Lower leg skin (tissue), 4 donors: ENCODE measurements at places on chromosomes 2 and 18. TPM values are rescaled to one million over a fixed set of nuclear protein-coding genes. Genes with fewer than 3 reads are reported as not detected.

DNA sequence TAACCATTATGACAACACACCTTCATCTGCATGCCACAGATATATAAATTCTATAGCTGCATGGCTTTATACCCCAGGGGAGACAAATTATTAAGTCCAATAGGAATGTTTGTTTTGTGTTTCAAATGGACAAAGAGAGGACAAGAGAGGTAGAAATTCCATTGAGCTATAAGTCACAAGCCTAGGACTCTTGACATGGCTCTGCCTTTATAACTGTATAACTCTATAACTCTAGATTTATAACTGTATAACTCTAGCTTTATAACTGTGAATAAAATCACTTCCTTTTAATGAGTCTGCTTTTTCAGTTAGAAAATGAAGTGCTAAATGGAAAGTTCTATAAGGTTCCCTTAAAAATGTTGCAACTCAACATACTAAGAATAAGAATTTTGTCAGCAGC is 106.4 kb downstream of the SCN9A start:
- no peak for DNase-seq

The SCN2A gene
- total RNA-seq, result 0.29 TPM

The SPP2 gene
- not detected for total RNA-seq

The UGT1A5 gene
- total RNA-seq, result 0.32 TPM

- no peak for DNase-seq
Measured at GRCh38 chr2:74984947-74985637, 26.6 kb downstream of the POLE4 start.

DNA sequence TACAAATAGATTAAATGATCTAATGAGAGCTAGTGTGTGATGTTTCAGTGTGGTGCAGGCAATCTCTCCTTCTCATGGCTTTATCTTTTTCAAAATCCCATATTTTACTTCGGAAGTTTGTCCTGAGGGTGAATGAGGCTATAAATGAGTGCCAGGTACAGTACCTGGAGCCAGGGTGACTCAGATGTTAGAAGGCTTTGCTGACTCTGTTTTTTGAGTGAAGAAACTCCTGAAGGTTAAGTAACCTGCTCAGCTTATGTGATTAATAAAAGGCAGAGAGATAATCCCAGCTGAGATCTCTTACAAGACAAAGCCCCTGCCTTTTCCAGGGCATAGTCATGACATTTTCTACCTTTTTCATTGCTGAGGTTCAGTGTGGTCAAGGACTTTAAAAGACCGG is 52.6 kb downstream of the MGAT5 start:
- DNase-seq, result no peak

The APOB gene
- total RNA-seq, result 2.2 TPM

GRCh38 chr18:4454537-4455112 is 482 bp downstream of the DLGAP1 start:
- DNase-seq, result no peak

- no peak for DNase-seq
Measured at GRCh38 chr2:148455791-148456190, 188.8 kb upstream of the EPC2 start.

DNA sequence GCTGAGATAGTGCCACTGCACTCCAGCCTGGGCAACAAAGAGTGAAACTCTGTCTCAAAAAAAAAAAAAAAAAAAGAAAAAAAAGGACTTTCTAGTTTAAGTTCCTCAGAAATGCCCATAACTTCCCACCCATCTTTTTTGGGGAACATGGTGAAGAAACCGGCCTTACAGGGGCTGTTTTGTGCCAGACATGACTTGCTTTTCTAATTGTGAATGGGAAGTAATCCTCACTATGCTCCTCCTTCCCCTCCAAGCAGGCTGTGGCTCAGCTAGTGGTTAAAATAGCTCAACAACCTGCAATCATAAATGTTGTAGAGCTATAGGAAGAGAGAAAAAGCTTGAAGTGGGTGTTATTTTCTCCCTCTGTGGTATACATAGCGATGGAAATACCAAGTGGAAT is 34.1 kb upstream of the OLA1 start:
- DNase-seq, result no peak

The IL1RL1 gene
- total RNA-seq, result 2.0 TPM

- DNase-seq, result no peak
Measured at GRCh38 chr2:233124421-233125080, 64.4 kb downstream of the INPP5D start.

DNA sequence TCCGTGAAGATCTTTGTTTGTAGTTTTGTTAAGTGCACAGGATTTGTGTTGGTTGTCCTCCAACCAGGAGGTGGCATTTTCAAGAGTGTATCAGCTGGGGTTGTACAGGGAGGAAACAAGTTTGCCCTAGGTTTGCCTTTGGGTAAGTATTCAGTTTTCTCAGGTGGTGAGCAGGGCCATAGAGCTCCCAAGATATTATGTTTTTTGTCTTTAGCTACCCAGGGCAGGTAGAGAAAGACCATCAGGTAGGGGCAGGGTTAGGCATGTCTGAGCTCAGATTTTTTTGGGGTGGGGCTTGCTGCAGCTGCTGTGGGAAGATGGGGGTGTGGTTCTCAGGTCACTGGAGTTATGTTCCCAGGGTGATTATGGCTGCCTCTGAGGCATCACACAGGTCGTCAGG is 191.6 kb downstream of the DCDC2C start:
- DNase-seq, result no peak

- no peak for DNase-seq
Measured at GRCh38 chr2:173749315-173749714, 215.9 kb downstream of the SP3 start.

The BUB1 gene
- 3.5 TPM for total RNA-seq

DNA sequence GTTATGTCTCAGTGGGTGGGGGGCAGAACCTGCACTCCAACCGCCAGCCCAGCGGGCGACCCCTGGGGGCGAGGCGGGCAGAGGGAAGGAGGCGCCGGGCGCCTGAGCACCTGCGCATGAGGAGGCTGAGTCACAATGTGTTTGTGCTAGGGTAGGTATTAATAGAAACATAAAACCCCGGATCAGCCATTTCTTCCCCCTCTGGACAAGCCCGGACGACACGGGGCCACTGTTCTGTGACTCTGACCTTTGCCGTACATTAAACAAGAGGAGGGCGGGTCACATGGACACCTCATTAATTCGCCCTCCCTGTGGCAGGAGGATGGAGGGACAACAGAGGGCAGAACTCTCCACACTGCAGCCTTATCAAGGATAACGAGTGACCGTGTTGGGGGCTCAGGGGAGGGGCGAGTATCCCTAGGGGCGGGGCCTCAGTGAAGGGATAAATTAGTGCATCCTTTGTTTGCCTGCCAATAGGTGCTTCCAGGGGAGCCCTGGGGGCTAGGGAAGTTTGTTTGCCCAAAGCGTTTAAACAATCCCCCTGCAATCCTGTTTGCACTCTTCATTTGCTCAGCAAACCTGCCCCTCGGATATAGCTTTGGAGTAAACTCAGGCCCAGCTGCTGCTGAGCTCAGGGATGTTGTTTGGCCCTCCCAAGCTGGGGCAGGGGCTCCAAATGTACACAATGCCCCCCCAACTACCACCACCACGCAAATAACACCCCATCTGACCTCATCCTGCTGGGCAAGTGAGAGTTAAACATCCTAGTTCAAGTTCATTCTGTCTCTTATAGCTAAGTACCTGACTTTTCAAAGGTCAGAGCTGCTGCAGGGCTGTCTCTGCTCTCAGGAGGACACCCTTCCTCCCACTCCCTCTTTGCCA is 171.2 kb upstream of the GLI2 start:
- DNase-seq, result no peak

The CRYGA gene
- not detected for total RNA-seq

DNA sequence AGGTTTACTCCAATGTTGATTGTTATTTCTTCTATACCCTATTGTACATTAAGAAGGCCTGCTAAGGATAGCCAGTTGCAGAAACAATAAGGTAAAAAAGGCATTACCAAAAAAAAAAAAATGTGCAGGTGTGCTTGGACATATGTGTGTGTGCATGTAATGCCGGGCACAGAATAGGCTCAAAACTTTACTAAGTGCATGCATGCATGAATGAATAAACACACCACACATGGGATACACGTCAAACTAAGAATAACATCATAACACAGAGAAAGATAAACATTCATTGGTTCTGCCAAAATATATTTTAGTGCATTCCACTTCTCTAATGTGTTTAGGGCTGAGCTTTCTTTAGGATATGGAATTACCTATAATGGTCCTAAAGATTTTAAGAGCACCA is 298.2 kb downstream of the TCF4 start:
- no peak for DNase-seq

DNA sequence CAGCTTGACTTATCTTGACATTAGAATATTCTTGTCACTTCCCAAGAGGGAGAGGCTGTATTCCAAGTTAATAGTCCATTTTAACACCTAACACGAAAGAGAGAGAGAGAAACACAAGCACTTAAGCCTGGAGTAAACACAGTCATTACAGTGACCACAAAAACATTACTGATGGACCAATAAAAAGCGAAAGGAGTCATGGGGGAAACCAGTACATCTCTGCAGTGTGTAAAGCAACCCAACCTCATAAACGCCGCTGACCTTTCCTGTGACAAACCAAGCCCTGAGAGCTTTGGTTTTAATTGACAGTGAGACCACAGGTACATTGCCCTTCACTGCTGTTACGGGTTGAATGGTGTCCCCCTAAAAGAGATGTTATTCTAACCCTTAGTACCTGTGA is 78.3 kb downstream of the SMAD4 start:
- no peak for DNase-seq

DNA sequence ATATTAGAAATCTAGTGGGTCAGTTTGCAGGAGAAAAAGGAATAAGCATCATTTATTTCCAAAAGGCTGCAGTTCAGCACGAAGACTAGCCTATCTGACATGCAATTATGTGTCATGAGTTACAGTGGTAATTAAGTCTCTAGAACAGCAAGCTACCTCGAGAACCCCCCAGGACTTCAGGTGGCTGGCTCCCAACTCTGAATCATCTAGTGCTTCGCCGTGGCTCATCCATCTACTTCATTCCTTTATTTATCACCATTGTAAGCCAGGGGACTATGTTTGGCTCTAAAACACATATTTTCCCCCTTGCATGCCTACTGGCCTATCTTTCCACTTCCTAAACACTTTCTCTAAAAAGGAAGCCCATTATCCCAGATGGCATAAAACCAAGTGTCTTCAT is 121.6 kb downstream of the TXNL1 start:
- no peak for DNase-seq

DNA sequence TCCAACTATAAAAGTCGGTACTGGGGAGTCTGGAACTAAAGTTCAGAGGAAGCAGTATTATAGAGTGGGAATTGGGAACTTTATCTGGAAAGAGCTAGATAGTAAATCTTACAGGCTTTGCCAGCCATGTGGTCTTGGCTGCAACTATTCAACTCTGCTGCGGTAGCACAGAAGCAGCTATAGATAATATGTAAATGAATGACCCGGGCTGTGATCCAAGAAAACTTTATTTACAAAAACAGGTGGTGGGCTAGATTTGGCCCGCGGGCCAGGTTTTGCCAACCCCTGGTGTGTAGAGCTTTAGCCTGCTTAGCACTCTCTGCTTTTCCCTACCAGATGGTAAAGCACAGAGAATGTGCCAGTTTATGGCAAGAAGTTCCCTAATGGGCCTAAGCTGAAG is 70.8 kb downstream of the TNP1 start:
- DNase-seq, result no peak

GRCh38 chr2:221096706-221097567 is 475.2 kb downstream of the EPHA4 start:
- DNase-seq, result no peak

DNA sequence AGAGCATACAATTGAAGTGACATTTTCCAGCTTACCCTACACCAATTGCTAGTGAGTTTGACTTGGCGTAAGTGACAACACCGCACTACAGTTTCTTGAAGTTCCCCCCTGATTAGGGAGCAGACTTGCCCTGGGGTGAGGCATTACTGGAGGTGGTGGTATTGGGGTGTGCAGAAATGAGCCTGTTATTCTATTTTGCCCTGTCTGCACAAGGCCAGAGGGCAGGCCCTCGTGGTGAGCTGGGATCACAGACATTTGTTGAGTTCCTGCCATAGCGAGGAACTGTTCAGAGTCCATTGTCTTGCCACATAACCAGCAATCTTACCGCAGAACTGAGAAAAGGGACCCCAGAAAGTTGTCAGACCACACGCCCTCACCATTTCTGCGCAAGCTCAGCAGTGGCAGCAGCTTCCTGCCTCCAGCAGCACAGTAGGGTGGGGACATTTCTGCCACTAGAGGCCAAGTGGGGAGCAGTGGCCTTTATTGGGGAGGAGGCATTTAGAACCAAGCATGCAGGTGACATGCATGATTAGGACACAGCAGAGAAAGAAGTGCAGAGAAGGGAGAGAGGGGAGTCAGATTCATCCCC is 103.6 kb upstream of the BCL2L11 start:
- no peak for DNase-seq

DNA sequence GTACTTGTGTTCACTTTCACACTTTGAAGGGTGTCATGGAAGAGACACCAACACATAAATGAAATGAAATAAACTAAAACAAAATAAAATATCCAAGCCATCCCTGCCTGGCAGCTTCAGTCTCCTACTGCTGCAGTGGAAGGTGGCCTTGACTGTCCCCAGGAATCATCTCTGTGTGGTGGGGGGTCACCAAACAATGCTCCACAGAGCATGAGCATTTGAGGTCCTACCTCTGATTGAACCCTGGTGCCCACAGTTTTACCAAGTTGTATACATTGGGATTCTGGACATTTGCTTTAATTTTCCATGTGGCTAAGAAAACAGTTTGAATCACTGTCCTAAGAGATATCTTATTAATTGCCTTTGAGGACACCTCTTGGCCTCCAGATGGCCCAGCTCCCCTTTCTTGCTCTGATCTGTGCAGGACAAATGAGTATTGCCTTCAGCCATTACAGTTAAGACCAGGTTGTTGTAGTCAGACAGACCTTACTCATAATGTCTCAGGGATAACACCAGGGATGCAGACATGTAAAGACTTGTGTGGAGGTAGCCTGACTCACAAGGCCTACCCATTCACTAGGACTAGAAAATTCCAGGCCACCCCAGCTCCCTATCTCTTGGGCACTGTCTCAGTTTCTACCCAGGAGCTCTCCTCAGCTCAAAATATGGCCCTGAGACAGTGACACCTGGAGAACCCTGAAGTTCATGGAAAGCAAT is 195.0 kb downstream of the MYCN start:
- no peak for DNase-seq

The FSHR gene
- total RNA-seq, result not detected

The KCNK3 gene
- not detected for total RNA-seq

DNA sequence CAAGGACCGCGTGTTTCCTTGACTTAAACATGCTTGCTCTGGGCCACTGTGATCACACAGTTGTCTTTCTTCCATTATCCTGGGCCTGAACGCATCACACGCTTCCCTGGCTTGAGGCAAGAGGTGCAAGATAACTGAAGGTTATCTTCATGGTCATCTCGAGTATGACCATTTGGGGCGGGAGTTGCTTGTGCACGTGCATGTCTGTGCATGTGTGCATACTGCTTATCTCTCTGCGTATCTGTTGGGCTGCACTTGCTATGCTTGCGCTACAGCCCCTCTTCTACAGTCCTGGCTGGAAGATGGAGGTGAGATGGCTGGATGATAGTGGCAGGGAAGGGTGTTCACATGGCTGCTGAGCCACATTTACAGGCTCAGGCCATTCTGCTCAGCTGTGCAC is 27.2 kb upstream of the EFR3B start:
- DNase-seq, result no peak
